ENCODE measurements at places on chromosomes 11 and 22.

GRCh38 chr22:36772451-36772850 is 3.5 kb downstream of the IFT27 start:
- no peak for DNase-seq

DNA sequence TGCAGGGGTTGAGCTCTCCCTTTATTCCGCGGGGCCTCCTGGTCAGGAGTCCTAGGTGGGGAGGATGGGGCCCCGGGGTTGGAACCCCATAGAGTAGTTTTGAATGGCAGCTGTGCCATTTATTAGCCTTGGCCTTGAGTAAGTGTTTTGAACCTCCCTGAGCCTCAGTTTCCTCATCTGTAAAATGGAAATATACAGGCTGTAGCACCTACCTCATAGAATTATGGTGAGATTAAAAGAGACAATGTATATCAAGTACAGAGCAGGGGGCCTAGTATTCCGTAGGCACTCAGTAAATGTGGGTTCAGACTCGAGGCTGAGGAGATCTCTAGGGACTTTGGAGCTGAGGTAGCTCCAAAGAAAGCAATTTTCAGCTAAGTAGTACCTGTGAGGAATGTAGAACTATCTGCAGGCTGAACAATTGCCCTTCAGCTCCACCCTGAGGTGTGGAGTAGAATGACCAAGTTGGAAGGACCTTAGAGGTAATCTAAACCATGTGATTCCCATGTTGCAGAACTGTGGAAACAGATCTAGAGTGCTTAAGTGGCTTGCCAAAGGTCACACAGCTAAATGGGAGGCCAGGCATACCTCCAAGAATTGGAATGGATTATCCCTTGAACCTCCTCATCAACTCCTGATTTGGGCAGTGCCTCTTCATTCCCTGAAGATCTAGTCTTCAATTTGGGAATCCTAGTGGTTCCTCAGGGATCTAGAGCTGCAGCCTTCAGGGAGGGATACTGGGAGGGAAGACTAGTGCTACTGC is 682 bp downstream of the PGAP2 start:
- DNase-seq: peak; percentile 70

GRCh38 chr11:60378354-60378753 is at the start of gene MS4A7:
Gene MS4A7, plus strand, starts transcription at chr11:60378532. Its CDS starts 4,610 bp downstream, at chr11:60383142.
- DNase-seq: no peak

DNA sequence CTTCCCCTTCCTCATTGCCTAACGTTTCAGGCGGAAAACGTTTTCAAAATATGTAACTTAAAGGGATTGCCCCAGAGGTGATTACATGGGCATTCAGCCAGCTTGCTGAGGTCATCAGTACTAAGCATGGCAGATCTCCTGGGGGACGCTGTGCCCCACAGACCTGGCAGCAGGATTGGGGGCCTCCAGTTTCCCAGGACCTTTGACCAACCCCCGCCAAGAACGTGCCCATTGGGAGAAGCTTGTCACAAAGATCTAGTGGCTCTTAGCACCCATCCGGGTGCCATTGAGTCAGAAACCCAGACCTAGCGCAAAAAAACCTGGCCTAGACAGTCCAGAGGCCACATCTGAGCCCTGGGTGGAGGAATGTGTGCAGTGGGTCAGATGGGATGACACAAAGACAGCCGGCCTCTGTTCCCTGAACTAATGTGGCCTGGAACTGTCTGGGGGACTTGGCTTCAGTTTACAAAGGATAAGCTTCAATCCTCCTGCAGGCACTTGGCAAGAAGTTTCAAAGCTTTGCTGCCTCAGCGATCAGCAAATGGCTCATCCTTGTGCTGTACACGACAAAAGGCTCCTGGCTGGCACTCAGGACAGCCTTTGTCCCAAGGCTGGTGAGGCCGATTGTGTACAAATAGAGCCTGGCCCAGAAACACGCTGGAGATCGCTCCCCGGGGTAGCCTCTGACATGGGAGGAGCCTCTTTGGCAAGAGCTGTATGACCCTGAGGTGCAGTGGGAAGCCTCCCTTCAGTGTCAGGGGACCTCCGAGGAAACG is 9.5 kb downstream of the C1QTNF6 start:
- no peak for DNase-seq

- DNase-seq: no peak
Measured at GRCh38 chr11:128848815-128849455, 18.2 kb downstream of the KCNJ1 start.

DNA sequence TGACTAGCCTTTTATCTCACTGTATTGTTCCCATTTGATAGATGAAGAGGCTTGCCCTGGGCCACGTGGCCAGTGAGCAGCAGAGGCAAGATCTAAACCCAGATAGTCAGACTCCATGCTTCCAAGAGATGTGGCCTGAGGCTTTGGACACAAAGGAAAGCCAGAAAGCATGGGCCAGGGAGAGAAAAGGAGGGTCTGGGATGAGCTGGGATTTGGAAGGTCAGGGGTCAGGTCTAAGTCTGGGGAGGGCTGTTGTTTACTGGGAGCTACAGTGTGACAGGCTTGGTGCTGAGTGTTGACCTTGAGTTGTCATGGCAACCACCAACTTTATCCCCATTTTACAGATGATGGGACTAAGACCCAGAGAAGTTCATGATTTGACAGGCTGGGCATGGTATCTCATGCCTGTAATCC is 2.1 kb downstream of the SLC35E4 start:
- DNase-seq: peak; percentile 11

- no peak for DNase-seq
Measured at GRCh38 chr22:26374391-26375026, 54.6 kb upstream of the ASPHD2 start.

- no peak for DNase-seq
Measured at GRCh38 chr11:118628861-118629549, 21.6 kb downstream of the PHLDB1 start.

DNA sequence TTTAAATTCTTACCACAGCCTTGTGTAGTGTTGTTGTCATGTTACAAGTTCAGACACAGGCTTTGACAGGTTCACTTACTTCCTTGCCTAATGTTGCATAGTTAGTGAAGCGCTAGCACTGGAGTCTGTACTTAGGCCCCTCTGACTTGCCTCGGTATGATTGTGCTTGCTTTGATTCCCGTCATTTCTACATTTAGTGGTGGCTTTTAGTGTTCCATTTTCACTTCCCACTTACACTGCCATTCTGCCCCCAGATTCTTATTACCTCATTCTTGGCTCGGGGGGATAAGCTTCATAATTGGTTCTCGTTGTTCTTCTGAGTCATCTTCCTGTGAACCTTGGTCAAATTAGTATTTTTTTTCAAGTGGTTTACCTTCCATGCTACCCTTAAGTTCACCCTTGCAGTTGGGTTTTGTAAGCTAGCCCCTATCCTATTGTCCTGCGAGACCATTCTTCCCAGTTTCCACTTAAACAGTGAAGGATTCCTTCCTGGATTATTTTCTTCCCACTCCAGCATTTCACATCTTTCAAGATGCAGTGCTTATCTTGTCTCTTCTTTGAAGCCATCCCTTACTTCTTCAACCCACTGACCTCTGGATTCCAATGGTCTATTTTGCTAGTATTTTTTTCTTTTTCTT is 68.7 kb downstream of the DDX10 start:
- DNase-seq: peak; percentile 58

GRCh38 chr11:37544491-37544890 is 946.5 kb upstream of the RAG2 start:
- peak; percentile 40 for DNase-seq

DNA sequence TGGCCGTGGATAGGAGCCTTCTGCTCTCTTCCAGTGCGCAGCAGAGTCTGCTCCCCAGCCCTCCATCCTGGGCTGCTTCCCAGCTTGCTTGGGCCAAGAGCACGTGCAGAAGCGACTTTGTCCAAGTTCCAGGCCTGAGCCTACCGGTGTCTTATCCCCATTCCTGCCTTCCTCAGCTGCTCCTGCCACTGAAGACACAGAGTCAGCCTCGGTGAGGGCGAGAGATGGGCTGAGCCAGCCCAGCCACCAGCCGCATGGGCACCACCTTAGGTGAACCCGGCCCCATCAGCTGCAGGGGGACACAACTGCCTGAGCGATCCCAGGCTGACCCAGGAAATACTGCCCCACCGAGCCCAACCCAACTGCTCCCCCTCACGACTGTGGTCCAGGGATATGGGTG is 847.8 kb downstream of the TBC1D22A start:
- DNase-seq: no peak

DNA sequence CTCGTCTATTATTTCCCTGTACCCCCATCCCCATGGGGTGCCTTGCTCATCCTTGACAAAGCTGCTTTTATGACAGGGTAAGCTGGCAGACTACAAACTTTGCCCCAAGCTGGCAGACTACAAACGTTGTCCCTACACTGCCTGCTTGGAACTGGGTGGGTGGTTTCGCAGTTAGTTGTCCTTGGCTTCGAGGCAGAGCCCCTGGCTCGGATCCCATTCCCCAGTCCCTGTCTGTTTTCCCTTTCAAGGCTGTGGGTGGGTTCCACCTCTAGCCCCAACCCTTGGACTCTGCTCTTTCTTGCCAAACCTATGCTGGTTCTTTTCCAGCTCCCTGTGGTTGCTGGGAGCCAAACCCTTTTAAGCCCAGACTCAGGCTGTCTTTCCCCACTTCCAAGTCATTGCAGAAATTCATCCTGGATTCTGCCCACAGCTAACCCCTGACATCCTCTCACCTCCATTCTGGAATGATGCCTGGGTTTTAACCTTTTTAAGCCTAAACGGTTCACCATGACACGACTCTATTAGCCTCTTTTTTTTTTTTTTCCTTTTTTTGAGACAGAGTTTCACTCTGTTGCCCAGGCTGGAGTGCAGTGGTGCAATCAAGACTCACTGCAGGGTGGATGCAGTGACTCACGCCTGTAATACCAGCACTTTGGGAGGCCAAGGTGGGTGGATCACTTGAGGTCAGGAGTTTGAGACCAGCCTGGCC is 9.2 kb upstream of the RBM14 start:
- DNase-seq: peak; percentile 56

- DNase-seq: no peak
Measured at GRCh38 chr11:2273771-2274170, 3.4 kb upstream of the ASCL2 start.

DNA sequence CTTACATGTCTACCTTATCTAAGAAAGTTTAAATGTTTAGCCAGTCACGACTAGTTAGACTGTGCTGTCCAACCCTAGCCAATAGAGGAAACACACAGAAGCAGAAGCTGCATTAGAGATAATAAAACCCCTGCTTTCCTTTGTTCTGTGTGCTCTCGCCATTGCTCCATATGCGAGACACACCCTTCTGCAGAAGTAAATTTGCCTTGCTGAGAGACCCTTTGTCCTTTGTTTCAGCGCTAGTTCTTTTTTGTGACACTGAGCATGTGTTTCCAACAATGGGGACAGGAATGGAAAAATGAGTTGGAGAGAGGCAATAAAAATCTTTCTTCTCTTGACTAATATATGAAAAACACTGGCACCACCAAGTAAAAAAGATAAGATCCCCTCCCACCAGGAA is 18.1 kb upstream of the MS4A4E start:
- DNase-seq: no peak
